ENCODE measurements at places on chromosomes 4 and X.

GRCh38 chr4:159922119-159922518, 819.2 kb downstream of the RAPGEF2 start:
- DNase-seq = no peak

DNA sequence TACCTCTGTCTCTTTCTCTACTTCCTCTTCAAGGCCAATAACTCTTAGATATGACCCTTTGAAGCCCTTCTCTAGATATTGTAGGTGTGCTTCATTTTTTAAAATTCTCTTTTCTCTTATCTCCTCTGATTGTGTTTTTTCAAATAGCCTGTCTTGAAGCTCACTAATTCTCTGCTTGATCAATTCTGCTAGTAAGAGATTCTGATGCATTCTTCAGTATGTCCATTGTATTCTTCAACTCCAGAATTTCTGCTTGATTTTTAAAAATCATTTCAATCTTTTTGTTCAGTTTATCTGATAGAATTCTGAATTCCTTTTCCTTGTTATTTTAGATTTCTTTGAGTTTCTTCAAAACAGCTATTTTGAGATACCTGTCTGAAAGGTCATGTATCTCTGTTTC, 47.9 kb downstream of the MCUB start:
- no peak for DNase-seq

- DNase-seq = no peak
Observed at GRCh38 chrX:154990496-154990895, 32.0 kb downstream of the F8 start.

DNA sequence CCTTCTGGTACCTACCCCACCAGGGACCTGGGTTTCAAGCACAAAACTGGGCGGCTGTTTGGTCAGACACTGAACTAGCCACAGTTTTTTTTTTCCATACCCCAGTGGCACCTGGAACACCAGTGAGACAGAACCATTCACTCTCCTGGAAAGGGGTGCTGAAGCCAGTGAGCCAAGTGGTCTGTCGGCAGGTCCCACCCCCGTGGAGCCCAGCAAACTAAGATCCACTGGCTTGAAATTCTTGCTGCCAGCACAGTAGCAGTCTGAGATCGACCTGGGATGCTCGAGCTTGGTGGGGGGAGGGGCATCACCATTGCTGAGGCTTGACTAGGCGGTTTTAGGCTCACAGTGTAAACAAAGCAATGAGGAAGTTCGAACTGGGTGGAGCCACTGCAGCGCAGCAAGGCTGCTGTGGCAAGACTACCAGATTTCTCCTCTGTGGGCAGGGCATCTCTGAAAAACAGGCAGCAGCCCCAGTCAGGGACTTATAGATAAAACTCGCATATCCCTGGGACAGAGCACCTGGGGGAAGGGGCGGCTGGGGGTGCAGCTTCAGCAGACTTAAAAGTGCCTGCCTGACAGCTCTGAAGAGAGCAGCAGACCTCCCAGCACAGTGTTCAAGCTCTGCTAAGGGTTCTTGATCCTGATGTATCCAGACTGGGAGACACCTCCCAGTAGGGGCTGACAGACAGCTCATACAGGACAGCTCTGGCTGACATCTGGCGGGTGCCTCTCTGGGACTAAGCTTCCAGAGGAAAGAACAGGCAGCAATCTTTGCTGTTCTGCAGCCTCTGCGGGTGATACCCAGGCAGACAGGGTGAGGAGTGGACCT, 223.0 kb downstream of the COX18 start:
- DNase-seq = no peak

DNA sequence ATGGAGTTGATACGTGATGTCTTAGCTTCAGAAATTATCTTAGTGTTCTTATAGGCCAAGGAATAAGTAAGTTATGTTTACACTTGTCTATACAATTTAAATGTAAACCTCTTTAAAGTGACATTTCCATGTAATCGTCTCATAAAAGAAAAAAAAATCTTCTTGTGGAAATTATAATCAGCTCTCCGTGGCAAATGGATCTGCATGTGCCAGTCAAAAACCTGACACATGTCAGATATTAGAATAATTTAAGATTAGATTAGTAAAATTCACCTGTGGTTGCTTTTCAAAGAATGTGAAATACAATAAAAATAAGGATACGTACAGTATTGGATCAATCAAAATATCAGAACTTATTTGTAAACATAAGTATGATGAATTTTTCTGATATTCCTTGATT, 263.9 kb downstream of the ADAMTS3 start:
- no peak for DNase-seq

GRCh38 chrX:39877905-39878304, 219.9 kb downstream of the BCOR start:
- peak; percentile 15 for DNase-seq

DNA sequence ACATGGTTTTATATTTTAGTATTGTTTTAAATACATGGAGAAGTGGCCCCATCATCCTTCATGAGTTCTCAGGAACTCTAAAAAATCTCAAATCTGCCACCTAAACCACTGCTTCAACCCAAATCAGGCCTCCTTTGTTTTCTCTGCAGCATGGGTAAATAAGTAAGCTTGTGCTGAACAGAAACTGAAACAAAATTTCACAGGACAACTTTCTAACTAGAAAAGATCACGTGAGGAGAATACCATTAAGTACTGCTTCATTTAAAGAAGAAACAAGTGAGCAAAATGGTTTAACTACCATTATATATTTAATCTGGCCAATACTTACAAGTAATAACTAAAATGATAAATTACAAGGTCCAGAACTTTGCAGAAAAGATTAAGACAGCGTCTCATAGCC, 2.5 kb downstream of the ARAP2 start:
- DNase-seq = no peak

DNA sequence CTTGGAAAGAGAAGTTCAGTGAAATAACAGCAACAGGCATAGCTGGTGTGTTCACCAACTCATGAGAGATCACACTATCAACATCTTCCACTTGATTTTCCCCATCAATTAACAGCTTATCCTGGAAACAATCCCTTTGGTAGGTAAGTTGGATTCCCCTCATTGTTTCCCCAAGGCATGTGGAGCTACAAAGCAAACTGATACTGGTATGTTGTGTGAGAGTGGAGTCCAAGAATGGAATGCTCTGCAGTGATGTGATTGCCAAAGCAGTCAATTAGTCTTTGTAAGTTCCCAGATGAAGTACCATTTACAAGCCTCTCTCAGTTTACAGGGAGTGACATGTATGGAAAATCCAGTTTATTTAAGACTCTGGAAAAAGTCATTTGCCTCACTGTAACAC, 13.7 kb upstream of the XAGE2 start:
- DNase-seq = no peak

- DNase-seq = no peak
Observed at GRCh38 chrX:44747969-44748368, 95.9 kb upstream of the DUSP21 start.

Data from naive thymus-derived CD4-positive, alpha-beta T cell (primary cell).